ENCODE measurements at places on chromosomes 5 and 9. TPM values are rescaled to one million over a fixed set of nuclear protein-coding genes. Genes with fewer than 3 reads are reported as not detected.

Gene GFPT2
- total RNA-seq: 41.0 TPM

Gene DOCK2
- total RNA-seq: 0.23 TPM

Gene LEAP2
- total RNA-seq: not detected

Gene FAM153A
- total RNA-seq: not detected

Gene HAVCR2
- total RNA-seq: not detected

Gene FAF2
- 34.8 TPM for total RNA-seq

Gene ZNG1E
- 21.7 TPM for total RNA-seq

Gene LHX6
- total RNA-seq: not detected

Gene THBS4
- total RNA-seq: 2.6 TPM
